ENCODE measurements at places on chromosomes 6 and 20.

DNA sequence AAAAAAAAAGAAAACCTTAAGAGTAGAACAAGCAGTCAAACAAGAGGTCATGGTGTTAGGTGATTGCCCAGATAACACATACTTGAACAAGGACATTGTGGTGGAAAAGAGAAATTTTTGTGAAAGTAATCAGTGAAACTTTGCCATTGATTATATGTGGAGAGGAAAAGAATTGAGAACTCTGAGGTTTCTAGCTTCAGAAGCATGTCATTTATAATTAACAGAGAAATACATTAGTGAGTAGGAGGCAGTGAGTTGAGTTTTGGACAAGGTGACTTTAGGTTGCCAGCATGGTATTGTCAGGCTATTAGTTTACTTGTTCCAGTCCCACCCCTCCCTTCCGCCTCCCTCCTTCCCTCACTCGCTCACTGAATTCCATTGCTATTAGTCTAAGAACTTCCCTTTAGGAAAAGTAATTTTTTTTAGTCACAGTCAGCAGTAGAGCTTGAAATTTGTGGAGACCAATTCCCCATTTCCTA lies 17.2 kb downstream of the TAB2 start:
- DNase-seq = no peak

GRCh38 chr6:16243055-16243454 lies 4.7 kb downstream of the GMPR start:
- DNase-seq = no peak

DNA sequence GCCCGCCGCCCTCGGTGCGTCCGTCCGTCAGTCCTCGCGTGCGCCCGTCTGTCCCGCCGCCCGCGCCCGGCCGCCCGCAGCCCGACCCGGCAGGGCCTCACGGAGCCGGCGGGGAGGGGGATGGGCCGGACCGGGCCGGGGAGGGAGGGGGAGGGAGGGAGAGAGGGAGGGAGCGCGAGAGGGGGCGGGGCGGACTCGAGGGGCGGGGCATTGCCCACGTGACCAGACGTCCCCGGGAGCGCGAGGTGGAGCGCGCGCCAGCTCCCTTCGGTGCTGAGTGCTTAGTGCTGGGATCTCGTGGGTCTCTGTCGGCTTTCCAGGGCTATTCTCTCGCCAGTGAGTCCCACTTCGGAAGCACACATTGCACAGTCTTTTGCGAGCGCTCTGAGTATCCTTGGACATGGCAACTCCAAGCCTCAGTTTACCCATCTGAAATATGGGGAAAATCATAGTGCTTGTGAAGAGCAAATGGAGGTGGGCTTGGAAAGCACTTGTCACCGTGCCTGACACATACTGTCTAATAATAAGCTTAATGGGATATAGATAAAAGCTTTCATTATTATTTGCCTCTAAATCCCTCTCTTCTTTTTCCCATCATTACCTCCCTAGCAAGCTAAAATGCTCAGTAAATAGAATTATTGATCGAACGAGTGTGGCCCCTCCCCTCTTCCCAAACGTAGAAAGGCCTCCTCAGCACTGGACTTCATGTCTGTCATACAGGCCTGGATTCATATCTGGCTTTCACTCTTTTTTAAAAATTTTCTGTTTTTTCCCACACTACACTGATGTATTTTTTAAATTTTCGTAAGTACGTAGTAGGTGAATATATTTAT lies at the start of gene NCOA6:
Gene NCOA6, minus strand, starts transcription at position 122 of the 833 bp plus-strand sequence. CDS start 43,296 bp downstream, outside the sequence.
- peak; percentile 94 for DNase-seq

DNA sequence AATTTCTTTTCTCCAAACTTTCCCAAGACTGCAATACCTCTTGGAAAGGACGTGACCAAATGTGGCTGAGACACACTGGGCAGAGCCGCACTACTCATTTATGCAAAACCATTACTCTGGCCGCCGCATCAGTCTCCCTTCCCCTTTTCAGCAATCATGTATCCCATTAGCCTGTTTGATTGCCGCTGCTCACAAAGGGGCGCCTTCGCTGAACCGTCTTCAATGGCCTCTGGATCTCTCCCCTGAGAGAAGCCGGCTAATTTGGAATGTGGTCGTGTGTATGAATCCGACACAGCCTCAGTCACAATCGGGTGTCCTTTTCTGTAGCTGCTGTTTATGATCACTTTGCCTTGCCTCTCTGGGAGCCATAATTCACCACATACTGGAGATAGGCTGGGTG lies 361.1 kb downstream of the ZFAND3 start:
- DNase-seq = no peak

DNA sequence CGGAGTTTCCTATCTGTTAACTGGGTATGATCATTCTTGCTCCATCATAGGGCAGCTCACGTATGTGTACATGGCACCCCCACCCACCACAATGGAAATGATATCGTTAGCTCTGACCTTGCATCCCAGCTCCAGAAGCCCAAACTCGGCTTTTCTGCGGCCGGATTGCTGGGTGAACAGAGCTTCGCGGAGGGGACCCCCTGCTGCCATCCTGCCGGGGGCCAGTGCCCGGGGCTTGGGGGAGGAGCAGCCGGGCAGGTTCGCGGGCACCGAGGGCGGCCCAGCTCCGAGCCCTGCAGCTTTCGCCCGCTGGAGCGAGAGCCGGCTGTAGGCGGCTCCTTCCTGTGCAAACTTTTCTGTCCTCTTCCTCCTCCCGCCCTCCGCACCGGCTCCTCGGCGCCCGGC lies 24.9 kb upstream of the FUCA2 start:
- DNase-seq = peak; percentile 43

DNA sequence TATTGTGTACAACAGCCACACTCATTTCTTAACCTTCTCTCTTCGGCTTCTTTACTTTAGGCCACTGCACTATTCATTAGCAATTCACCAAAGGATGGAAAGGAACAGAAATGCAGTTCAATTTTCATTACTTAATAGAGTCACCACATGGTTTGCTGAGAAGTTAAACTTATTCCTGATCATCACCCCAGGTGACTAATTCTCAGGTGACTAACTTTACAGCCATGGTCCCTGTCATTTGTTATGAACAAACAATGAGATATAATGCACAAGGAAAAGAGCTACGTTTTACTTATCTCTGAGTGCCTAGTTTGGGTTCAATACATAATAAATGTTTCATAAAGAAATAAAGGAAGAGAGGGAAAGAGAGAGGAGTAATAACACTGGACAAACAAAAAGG lies 45.8 kb upstream of the DST start:
- DNase-seq = no peak

- DNase-seq = no peak
These were observed 63.7 kb downstream of the RNGTT start for GRCh38 chr6:88899569-88900316.

DNA sequence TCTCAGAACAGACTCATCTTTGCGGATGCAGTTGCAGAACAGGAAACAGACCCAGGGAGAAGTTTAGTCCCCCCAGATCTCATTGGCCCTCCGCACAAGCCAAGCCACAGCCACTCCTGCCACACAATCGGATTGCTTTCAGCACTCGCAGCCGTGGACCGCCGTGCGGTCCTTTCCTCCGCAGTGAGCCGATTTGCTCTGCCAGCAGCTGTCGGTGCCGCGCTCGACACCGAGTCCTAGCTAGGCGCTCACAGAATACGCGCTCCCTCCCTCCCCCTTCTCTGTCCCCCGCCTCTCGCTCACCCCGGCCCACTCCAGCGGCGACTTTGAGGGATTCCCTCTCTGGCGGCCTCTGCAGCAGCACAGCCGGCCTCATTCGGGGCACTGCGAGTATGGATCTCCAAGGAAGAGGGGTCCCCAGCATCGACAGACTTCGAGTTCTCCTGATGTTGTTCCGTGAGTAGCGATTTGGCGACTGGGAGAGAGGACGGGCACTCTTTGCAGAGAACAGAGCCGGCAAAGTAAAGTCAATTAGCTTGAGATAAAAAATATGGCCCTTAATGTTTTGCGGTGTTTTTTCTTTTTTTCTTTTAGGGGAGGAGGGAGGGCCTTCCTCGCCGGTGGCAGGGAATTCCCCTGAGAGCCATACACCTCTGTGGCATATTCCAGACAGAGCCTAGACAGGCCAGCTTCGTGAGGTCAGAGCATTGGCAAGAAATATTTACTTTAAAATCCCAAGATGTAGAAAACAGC lies at the start of gene LAMP5:
Gene LAMP5, plus strand, starts transcription at position 130 of the 753 bp plus-strand sequence. Its CDS starts 263 bp downstream, at position 393.
- no peak for DNase-seq

GRCh38 chr6:16769131-16769985 lies 8.1 kb upstream of the ATXN1 start:
- DNase-seq = no peak

- DNase-seq = no peak
These were observed 31.0 kb upstream of the EZR start for GRCh38 chr6:158849899-158850806.

- DNase-seq = no peak
These were observed 823.4 kb upstream of the GJE1 start for GRCh38 chr6:141309295-141309694.

DNA sequence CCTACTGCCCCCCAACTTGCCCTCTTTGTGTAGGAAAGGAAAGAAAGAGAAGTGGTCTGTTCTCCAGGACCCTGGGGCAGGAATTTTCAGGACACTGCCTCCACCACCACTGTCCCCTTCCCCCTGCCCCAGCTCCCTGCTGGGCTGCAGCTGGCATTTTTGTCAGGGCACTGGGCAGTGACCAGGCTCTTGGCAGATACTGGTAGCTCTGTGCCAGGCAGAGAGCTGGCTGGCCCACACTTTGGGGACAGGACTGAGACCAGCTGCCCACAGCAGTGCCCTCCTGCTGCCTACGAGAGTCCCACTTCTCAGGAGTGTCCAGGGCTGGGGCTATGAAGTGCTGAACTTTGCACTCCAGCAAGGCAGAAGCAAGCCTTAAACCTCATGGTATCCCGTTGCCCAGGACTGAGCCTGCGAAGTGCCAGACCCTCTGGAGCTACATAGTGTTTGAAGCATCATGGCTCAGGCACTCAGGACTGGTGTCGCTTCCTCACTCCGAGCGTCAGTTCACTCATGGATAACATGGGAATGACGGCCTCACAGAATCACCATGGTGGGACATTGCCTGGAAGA lies 19.3 kb downstream of the SLC13A3 start:
- no peak for DNase-seq

- no peak for DNase-seq
These were observed 153.5 kb upstream of the KCNG1 start for GRCh38 chr20:51176446-51176845.

DNA sequence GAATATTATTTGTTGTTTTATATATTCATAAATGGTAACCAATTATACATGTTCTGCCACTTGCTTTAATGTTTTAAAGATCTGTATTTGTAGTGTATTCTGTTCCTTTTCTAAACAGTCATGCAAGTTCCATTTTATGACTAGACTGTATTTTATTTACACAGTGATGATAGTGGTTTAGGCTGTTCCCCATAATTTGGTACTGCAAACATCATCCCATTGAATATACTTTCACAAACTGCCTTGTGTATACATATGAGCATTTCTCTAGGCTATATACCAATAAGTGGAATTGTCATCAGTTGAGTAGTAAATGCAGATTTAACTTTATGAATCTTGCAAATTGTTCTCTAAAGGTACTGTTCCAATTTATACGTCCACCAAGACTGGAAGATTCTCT lies 738.0 kb downstream of the EPHA7 start:
- DNase-seq = no peak

GRCh38 chr20:4920131-4920530 lies 81.2 kb downstream of the SLC23A2 start:
- DNase-seq = no peak

DNA sequence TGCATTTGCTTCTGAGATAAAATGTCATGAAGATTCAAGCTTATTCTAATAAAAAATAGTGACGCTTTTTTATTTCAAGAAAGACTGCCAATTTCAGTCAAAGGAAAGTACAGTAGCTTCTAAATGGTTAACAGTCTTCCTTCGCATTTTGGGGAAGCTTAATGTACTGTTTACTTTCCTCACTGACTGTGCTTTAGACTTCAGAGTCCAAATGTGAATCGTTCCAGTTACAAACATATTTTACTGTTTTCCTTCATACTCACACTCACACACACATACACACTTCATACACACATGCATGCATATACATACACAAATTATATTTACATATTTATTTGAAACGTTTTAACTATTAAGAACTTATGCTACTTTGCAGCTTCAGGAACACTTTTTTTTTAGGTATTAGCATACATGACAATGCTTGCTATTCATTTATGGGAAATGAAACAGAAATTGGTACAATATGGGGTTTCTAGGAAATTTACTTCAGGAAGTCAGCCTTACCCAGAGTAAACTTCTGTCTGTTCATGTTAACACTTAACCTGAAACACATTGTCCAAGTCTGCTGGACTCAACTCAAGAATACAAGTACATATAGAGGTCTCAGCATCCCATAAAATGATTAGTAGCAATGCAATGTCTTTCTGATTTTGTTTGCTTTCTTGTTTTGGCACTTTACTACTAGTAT lies 145.4 kb downstream of the RPS12 start:
- no peak for DNase-seq

- no peak for DNase-seq
These were observed 480.6 kb downstream of the QKI start for GRCh38 chr6:163895162-163895561.

- DNase-seq = no peak
These were observed 92.7 kb upstream of the CD93 start for GRCh38 chr20:23178806-23179205.

DNA sequence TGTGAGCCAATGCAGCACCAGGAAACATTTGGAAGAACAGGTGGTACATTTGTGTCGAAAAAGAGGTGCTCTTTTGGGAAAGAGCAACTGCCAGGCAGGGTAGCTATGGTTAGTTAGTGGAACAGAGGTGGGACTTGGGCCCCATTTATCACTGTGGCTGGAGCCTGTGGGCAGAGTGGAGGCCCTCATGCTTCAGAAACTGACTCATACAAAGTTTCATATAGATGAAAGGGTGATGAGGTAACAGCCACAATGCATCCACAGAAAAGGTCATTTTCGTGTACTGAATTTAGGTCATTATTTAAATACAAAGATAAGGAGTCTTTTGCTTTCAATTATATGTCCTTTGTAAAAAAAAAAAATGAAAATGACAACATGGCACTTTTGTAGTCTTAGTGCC lies 76.4 kb upstream of the HS3ST5 start:
- no peak for DNase-seq

- DNase-seq = no peak
These were observed 126.5 kb downstream of the MBOAT1 start for GRCh38 chr6:20085817-20086216.
